ENCODE measurements at places on chromosomes 2 and 18. TPM values are rescaled to one million over a fixed set of nuclear protein-coding genes. Genes with fewer than 3 reads are reported as not detected.

GRCh38 chr2:73202156-73203054, at the start of gene NOTO:
Gene NOTO, plus strand, starts transcription at chr2:73202574. Its CDS starts 93 bp downstream, at chr2:73202667.
- DNase-seq, result no peak

- DNase-seq, result no peak
Measured at GRCh38 chr2:238235331-238235732, 4.5 kb downstream of the HES6 start.

GRCh38 chr18:39178166-39178565, 1612.6 kb upstream of the CELF4 start:
- no peak for DNase-seq

GRCh38 chr2:101486258-101486701, 11.4 kb upstream of the RFX8 start:
- DNase-seq, result no peak

DNA sequence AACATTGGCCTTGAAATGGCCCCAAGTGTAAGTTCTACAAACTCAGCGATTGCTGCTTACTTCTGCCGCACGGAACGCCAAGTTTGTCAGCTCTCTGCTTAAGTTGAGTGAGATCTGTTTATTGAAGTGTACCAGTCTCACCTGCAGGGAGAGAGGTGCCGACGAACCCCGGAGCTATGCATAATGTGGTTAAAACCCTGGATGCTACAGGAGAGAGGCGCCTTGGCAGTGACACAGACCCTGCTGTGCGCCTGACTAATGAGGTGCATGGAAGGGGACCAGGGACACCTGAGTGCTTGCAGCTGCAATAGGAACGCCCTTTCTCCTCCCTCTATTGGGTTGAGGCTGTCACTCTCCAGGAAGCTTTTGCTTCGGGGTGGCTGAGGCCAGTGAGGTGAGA, 979 bp downstream of the SLC9A2 start:
- DNase-seq, result no peak

DNA sequence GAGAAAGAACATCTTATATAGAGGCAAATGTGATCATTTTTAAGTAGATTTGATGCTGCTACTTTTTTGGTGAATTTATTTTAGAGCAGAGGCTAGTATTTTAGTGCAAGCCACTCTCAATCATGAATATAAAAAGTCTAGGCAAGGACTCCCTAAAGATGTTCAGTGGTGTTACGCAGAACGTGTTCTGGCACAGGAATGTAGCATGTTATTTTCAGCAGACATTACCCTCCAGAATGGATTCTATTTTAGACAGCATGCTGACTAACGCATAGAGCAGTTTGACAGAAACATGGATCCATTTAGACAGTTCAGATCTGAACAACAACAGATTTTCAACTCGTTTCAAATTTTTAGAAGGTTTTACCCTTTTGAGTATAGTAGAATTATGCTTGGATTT, 54.1 kb downstream of the DSC3 start:
- no peak for DNase-seq

DNA sequence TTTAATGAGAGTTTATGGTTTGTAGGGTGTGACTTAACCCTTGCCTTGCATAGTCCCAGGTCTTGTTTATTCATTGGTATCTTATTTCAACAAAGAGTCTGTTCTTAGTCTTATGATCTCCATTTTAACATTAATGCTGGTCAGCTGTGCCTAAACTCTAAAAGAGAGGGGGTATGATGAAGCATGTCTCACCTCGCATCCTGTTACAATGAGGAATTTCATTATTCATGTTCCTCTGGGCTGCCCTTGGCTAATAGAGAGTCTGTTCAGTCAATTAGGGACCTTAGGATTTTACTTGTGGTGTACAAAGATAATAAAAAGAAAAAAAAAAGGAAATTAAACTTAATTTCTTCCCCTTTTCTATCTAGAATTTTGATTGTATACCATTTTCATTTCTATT, 831.9 kb upstream of the CDH2 start:
- no peak for DNase-seq

Gene RAMP1
- total RNA-seq, result 4.4 TPM

Gene CFAP53
- 0.29 TPM for total RNA-seq

Gene CPS1
- total RNA-seq, result 3.8 TPM

DNA sequence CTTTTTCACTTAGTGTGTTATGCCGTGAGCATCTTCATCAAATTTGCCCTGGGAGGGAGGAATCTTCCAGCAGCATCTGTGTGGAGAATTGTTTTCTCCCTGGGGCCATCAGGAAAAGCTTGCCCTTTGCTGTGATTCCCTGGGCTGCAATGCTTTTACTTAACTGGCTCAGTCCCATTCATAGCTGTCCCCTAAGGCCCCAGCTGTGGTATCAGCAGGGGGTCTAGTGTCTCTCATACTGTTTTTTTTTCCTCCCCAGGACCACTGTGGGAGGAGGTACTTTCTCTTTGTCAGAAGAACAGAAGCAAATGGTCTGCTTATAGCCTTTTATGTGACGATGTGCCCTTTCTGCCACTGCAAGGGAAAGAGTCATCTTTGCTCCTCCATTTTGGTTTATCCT, 176.8 kb upstream of the CELF4 start:
- DNase-seq, result no peak

DNA sequence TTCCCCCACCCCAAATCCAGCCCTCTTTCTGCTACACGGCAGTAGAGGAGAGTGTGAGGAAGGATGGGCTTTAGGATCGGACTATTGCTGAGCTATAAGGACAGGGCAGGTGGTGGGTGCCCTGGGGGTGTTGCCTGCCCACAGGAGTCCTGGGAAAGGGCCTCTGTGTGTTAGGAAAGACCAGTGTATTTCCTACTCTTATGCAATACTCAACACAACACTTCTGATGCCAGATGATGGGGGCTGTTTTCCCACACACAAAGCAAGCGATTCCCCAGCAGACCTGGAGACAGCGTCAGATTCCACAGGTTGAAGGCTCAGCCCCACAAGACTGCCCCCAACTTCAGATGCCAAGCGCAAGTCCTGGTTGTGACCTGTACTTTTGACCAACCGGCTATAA, 91.0 kb upstream of the LCLAT1 start:
- DNase-seq, result no peak

GRCh38 chr18:23990474-23991410, 23.8 kb upstream of the TTC39C start:
- no peak for DNase-seq

GRCh38 chr18:63409301-63409700, 13.0 kb downstream of the VPS4B start:
- no peak for DNase-seq

Gene SLC1A4
- total RNA-seq, result 45.0 TPM

DNA sequence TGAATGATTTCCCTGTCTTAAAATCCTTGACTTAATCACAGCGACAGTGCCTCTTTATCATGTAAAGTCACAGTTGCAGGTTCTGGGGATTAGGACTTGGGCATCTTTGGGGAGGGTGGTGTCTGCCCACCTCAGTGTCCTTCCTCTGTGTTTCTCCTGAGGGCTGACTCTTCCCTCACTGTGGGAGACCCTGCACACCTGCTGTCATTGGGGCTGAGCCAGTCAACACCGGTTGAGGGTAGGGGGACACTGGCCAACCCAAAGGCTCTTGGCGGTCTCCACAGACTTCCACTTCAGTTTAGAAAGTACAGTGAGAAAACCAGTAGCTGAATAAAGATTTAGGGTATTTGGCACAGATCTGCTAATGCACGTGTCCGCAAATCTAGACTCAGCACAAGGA, 36.9 kb downstream of the AGAP1 start:
- DNase-seq, result no peak

DNA sequence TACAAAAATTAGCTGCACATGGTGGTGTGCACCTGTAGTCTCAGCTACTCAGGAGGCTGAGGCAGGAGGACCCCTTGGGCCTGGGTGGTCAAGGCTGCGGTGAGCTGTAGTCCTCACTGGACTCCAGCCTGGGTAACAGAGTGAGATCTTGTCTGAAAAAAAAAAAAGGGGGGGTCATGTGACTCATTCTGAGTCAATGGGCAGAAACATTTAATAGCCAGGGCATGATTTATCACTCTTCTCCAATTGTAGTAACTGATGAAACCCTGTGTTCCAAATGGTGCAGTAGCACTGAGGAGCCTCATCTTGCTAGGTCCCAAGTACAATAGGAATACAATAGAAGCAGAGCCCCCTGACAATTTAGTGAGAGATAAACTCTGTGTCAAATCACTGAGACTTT, 78.9 kb upstream of the CCDC68 start:
- DNase-seq, result no peak

- DNase-seq, result no peak
Measured at GRCh38 chr18:45250479-45250878, 364.8 kb upstream of the SLC14A2 start.

- DNase-seq, result no peak
Measured at GRCh38 chr18:67549946-67550345, 33.4 kb upstream of the DSEL start.

Gene ANKRD36B
- total RNA-seq, result 9.9 TPM

Gene PTCD3
- total RNA-seq, result 48.9 TPM

GRCh38 chr18:77063260-77063659, 69.3 kb downstream of the MBP start:
- DNase-seq, result no peak

DNA sequence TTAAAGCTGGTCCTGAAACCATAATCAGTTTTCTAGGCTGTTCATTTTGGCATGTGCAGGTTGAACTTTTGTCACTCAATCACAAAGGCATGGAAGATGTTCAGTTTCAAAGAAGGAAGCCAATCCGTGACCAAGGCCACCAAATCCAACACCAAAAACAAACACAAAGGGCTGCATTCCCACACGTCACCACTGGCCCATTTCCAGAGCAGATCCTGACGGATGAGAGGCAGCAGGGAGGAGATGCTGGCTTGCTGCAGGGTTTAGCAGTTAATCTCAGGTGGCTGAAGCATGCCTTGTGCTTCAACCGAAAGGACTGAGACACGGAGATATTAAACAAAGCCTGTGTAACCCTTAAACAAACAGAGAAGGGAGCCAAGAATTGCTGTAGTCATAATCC, 191.9 kb upstream of the CTAGE1 start:
- DNase-seq, result no peak

GRCh38 chr18:11149441-11150270, at the start of gene PIEZO2:
Gene PIEZO2, minus strand, starts transcription at chr18:11149569. Its CDS starts 981 bp downstream, at chr18:11148588.
- DNase-seq, result no peak

DNA sequence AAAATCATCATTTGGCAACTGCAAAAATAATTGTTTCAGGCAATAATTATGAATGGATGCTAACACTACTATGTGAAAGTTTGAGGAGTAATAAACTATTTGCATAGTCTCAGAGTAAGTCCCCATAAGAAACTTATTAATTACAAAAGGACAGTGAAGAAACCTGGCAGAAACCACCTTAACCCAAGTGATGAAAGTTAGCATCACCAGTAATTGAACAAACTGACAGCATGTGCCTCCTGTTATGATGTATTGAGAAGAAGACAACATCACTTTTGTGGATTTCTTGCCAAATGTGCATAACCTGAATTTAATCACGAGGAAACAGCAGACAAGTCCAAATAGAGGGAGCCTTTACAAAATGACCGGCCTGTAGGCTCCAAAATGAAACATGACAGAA, 183.3 kb upstream of the SP5 start:
- DNase-seq, result no peak

Gene NMUR1
- not detected for total RNA-seq

GRCh38 chr2:138424436-138425140, 77.0 kb upstream of the SPOPL start:
- no peak for DNase-seq

DNA sequence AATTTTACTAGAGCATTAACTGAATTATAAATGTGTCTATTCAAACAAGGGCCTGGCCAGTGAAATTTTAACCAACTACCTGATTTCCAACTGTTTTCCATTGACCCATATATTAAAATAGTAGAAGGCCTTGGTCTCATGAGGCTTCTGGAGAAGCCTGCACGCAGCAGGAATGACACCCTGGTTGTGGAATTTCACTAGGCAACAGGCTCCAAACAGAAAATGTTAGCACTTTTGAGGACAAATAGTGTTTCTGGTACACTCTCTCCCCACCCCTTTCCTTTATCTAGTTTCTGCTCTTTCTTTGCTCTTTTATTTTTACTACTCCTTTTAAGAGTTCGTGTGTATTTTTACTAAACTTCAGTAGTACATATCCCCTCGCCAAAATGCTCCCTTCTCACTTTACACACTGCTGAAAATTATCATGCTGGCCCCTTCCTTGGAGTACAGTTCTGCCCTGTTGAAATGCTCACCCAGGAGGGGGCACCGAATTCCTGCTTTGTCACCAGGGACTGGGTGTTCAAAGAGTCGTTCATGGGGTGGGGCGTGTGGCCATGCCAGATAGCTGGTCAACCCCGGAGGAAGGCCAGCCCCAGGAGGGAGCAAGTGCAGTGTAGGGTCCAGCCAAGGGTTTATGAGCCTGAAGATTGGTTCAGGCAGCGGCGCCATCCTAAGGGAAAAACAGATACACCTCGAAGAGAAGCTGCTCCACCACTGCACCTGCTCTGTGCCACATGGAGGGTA, 22.1 kb upstream of the COL6A3 start:
- no peak for DNase-seq

GRCh38 chr2:8081130-8081529, 600.7 kb upstream of the ID2 start:
- DNase-seq, result no peak

DNA sequence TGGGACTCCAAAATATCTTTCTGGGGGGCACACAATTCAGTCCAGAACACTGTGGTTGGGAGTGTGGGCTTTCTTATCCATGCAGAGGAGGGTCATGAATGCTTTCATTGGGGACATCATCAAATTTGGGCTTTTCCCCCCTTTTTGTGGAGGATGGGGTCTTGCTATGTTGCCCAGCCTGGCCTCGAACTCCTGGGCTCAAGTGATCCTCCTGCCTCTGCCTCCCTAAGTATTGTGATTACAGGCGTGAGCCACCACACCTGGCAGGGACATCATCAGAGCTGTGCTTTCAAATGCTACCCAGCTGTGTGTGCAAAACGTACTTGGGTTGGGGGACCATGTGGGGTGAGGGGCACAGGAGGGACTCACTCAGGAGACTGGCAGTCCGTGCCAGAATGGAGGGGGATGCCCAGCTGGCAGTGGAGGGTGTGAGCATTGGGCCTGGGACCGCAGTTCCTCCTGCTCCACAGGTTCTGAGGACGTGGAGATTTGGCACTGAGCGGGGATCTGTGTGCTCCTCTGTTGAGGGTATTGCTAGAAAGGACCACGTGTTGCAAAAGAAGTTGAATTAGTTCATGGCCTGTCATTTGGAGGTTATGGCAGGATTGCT, 24.4 kb downstream of the EMILIN2 start:
- no peak for DNase-seq

- DNase-seq, result no peak
Measured at GRCh38 chr2:186827411-186827810, 21.6 kb downstream of the ZSWIM2 start.

- DNase-seq, result no peak
Measured at GRCh38 chr2:70994009-70994698, 519 bp downstream of the TEX261 start.

DNA sequence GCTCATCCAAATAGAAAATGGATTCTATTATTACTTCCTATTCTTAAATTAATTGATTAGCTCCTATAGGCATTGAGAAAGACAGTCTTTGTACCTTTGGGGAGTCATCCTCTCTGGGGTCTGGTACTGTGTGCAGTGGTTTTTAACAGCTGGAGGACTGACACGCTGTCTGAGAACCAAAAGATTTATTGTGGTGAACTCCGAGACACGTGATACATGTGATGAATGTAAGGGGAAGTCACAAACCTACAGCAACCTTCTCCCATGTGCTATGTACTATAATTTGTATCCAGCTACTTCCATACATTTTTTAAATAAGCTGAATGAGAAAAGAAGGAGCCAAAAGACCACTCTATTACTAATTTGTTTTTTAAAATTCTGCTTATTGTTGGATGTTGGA, 133.7 kb downstream of the GALNT3 start:
- no peak for DNase-seq

- no peak for DNase-seq
Measured at GRCh38 chr2:218583983-218584850, 15.6 kb downstream of the CNOT9 start.

- no peak for DNase-seq
Measured at GRCh38 chr2:20635675-20636584, 15.0 kb downstream of the HS1BP3 start.

Gene RAB17
- 12.1 TPM for total RNA-seq

Gene GPR155
- 1.7 TPM for total RNA-seq
